ENCODE measurements at places on chromosomes 16 and 17.

DNA sequence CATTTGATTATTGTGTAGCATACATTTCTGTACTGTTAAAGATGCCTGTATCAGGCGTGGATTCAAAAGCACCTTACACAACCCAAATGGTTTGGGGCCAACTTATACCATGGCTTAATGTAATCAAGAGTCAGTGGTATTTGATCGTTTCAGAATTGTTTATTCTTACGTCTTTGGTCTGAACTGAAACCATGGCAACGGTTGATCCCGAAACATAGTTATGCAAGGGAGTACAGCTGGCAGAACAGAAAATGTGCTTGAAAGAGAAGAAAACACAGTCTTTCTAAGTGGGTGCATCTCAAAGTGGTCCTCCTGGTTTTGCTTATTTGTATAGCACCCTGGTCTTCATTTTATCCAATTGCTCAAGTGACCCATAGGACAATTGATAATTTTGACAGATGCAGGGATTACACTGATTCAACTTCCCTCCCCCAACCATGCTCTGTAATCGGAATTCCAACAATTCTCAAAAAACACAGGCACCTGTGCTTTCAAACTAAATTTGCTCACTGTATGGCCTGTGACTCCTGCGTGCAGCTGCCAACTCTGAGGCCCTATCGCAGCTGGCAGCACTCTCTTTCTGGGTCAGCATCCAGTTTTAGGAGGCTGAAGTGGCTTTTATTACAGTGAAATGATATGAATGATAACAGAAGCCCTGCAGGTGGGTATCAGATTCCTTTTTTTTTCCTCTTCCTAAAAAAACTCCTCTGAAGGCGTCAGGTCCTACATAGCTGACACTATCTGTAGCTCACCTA, 77.0 kb upstream of the AXIN2 start:
- DNase-seq, result no peak

DNA sequence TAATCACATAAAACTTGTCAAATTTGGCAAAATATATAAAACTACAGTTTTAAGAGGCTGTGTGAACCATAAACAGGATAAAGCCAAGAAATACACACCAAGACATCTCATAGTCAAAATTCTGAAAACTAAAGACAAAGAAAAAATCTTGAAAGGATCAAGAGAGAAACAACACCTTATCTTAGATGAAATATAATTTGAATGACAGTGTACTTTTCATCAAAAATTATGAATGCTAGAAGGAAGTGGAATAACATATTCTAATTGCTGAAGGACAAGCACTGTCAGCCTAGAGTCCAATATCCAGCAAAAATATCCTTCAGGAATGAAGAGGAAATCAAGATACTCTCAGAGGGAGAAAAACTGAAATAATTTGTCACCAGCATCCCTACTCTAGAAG, 37.2 kb downstream of the PIK3R5 start:
- no peak for DNase-seq

GRCh38 chr16:85372627-85373372, 240.3 kb upstream of the GSE1 start:
- no peak for DNase-seq

- DNase-seq, result no peak
Observed at GRCh38 chr16:84303516-84303915, 8.8 kb downstream of the WFDC1 start.

GRCh38 chr16:11570258-11570657, 16.5 kb downstream of the LITAF start:
- DNase-seq, result no peak

GRCh38 chr16:70753694-70754325, 47.1 kb downstream of the VAC14 start:
- DNase-seq, result no peak

GRCh38 chr16:73028721-73029361, 19.1 kb downstream of the ZFHX3 start:
- DNase-seq, result no peak

- no peak for DNase-seq
Observed at GRCh38 chr17:1592751-1593629, 30.4 kb upstream of the PITPNA start.

DNA sequence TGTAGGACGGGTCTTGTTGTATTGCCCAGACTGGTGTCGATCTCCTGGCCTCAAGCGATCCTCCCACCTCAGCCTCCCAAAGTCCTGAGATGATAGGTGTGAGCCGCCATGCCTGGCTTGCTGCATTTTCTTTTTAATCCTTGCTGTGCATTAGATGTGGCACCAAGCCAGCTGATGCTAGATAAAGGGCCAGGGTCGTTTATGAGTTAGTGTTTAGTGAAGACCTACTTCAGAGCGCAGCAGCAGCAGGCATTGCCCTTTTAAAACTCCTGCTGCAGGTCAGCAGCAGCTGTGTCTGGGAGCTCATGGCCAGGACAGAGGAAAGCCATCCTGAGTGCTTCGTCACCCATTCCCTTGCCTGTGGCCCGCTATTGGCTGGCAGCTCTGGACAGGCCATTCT, 237.3 kb downstream of the CCDC182 start:
- no peak for DNase-seq

DNA sequence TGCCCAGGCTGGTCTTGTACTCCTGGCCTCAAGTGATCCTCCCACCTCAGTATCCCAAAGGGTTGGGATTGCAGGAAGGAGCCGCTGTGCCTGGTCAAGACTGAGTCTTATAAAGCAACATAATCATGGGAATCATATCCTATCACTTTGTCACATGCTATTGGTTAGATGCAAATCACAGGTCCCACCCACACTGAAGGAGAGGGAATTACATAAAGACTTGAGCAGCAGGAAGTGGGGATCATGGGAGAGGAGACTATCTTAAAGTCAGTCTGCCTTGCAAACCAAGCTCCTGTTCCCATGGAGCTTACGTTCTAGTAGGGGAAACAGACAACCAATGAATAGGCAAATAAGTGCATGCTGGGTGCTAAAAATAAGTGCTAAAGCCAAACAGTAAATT, 28.3 kb upstream of the TENT4B start:
- no peak for DNase-seq

- no peak for DNase-seq
Observed at GRCh38 chr16:1878256-1878655, 6.3 kb upstream of the MEIOB start.

GRCh38 chr17:885971-886571, 93.5 kb downstream of the NXN start:
- DNase-seq, result no peak

DNA sequence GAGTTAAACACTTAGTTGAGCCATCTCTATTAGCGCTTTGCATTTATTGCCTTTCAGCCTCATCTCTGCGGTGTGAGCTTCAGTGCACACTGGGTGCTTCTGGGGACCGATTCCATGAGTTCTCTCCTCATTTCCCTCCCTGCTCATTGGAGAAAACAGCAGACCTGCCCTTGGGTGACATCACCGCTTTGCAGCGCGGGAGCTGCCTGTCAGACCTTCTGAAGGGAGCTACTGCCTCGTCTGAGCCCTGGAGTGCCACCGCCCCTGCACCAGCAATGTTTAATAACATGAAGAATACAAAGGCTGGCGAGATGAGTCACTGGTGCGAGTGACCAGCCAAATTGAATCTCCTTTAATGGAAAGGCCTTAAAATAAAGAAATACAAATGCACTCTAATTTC, 30.2 kb upstream of the CPPED1 start:
- DNase-seq, result no peak

GRCh38 chr17:58999500-58999899, 107.2 kb downstream of the TRIM37 start:
- no peak for DNase-seq

- DNase-seq, result peak; percentile 27
Observed at GRCh38 chr17:73591296-73592078, 52.8 kb downstream of the SDK2 start.

DNA sequence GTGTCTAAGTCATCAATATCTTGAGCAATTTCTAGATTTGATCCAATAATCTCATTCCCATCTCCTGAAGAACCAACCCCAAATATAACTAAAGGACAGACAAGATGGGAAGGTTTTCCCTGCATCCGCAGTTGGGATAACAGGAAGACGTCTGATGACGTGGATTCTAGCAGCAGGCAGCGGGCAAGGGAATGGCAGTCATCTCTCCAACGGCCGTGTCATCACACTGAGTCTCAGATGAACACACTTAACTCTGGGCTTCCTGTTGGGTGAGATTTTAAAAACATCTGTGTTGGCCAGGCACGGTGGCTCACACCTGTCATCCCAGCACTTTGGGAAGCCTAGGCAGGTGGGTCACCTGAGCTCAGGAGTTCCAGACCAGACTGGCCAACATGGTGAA, 20.9 kb upstream of the TIMP2 start:
- no peak for DNase-seq

DNA sequence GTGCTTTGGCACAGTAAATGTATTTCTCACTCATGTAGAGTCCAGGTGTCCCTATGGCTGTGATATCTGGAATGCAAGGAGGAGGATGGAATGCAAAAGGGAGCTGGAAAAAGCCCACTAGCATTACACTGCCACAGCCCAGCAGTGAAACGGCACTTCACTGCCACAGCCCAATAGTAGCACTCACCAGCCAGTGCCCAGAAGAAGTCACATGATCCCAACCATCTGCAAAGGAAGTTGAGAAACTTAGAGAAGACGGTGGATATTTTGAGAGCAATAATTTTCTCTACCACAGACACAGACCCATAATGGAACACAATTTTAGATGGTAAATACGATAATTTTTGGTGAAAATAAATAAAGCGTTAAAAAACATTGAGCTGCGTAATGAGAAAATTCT, 51.8 kb downstream of the C16orf82 start:
- no peak for DNase-seq

All from stimulated activated CD4-positive, alpha-beta T cell treated with anti-CD3 and anti-CD28 coated beads, TNF-alpha, amount 100 ng/mL, for 1 hour (primary cell).